ENCODE measurements at places on chromosomes 12 and 14.

GRCh38 chr12:103903993-103904392, 26.2 kb upstream of the HSP90B1 start:
- no peak for DNase-seq

DNA sequence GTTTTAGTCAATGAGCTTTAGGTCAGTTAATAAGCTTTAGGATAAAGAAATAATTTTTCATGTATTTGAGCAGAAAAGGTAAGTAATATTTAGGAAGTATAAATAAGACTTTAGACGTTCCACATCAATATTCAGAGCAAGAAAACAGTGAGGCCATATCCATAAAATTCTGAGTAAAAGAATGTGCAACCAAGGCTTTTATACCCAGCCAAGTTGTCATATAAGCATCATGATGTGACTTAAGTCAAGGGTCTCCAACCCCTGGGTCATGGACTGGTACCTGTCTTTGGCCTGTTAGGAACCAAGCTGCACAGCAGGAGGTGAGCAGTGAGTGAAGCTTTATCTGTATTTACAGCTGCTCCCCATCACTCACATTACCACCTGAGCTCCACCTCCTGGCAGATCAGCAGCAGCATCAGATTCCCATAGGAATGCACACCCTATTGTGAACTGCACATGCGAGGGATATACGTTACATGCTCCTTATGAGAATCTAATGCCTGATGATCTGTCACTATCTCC, 74.1 kb downstream of the ZNF664 start:
- DNase-seq, result no peak

DNA sequence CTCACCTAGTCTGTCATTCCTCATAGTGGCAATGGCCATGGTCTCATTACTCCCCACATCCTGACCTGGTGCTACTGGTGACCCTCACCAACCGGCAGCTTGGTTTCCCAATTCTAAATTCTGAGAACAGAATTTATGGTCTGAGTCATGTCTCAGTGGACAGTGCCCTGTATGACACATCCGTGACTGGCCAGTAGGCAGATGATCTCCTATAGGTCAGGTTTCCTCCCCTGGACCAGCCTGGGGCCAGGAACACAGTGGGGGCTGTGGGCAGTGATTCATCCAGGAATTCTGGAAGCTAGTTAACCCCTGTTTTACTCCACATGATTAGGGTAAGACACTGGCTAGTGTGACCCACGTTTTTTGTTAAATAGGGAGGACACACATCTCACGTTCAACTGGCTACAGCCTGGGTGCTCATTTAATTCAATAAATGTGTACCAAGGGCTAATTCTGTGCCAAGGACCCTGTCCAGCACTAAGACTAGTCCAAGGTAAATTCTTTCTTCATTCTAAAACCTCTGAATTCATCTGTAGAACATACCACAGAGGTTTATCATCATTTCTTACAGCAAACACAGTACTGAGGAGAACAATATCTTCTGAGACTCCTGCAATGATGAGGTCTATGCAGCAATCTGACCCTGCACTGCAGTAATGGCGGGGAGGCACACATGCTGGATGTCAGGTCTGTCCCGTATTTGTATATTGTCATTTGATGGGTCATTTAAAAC, 249.6 kb upstream of the TBX3 start:
- no peak for DNase-seq

DNA sequence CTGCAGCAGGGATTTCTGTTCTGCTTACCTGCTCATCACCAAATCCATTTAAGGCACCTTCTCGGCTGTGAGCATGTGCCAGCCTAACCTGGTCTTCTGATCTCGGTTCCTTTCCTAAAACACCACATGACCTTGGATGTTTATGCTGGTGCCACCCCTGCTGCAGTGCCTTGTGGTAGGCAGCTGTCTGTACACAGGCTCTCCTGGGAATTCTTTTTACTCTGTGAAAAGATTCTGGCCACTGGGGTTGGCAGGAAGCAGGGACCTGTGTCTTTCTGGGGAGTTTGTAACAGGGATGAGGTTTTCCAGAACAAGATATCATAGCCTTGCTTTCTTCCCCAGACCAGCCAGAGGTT, 10.4 kb upstream of the PLEKHG3 start:
- DNase-seq, result no peak

DNA sequence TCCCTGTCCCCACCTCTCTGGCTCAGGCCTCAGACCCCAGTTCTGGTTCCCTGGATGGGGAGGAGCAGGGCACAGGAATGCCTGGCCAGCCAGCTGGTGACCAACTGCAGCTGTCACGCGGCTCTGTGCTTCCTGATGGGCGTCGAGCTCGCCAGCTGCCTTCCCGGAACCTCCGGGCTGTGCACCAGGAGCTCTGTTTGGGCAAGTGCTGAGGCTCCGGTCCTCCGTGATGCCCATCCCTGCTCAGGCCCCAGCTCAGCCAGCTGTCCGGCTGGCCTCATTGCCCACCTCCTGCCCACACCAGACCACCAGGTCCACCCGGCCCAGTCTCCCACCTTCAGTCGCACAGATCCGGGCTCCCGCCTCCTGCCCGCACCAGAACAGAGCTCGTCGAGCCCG, 4.8 kb downstream of the IFFO1 start:
- no peak for DNase-seq

DNA sequence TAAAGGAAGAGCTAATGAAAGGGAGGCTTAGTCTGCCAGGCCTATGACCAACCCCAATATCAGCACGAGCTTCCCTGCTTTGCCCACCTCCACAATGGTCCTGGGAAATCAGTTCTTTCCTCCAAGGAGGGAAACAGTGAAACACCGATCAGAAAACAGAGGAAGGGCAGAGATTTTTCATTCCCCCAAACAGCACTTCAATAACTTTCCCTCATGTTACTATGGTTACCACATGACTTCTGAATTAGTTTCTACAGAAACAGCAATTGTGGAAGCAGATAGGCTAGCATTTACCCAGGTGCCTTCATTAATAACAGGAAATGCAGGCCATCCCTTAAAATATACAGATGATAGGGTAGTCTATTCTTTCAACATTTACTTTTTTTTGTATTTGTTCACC, 35.9 kb downstream of the TRIM9 start:
- DNase-seq, result no peak

DNA sequence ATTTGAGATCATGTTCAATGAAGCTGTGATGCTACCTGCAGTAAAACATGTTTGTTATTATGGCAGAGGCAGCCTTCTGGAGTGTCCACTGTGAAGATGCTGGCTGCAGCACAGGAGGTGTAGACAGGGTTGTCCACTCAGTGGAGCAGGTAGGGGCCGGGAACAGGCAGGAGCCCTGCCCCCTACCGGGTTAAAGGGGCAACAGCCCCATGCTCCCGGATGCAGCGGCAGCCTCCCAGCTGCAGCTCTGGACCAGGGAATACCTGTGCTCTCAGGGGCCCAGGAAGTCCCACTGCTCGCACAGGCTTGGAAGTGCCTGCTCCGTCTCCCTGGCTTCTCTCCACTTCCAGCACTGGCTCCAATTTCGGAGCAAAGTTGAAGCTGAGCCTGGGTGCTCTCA, 401.6 kb downstream of the FOXG1 start:
- no peak for DNase-seq

GRCh38 chr14:29648045-29648444, 279.6 kb downstream of the PRKD1 start:
- no peak for DNase-seq

DNA sequence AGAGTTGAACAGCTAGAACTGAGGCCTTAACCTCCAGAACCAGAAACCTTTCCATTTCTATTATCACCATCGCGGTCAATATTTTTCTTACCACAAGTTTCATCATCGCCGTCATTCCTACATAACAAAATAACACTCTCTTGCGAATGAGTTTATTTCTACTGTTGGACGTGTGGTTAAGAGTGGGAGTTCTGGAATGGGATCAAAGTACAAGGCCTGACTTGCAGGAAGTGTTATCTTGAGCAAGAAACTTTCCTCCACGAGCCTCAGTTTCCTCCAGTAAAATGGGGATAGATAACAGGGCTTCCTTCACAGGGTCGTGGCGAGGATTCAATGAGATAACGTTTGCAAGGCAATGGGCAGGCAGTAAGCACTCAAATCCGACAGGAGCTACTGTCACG, 652 bp downstream of the SART3 start:
- no peak for DNase-seq

DNA sequence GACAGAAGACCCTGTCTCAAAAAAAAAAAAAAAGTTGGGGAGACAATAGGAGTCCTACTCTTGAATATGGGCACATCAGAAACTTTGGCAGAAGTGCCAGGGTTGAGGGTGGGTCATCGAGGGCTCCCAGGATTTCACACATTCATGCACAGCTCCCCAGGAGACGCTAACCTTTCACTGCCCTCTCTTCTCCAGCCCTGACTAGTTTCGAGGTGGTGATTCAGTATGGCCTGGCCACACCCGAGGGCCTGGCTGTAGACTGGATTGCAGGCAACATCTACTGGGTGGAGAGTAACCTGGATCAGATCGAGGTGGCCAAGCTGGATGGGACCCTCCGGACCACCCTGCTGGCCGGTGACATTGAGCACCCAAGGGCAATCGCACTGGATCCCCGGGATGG, 29.4 kb upstream of the LRP1-AS start:
- no peak for DNase-seq

DNA sequence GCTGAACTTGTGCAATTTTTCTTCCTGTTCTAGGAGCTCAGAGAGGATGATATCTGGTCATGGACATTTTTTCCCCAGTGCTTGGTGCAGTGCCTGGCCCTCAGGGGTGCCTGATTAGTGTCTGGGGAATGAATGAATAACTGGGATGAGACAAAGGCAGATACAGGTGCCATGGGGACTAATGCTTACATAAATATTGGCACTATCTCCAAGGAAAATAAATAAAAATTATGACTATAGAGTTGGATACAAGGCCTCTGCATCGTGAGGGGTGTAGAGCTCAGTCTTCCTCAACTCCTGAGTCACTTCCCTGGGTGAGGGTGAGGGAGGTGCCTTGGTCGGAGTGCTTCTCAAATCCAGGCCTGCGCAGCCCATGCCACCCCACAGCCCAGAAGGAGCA, 188.6 kb downstream of the KCNA5 start:
- no peak for DNase-seq

GRCh38 chr12:124229520-124229919, 65.4 kb upstream of the RFLNA start:
- DNase-seq, result no peak

- DNase-seq, result no peak
Measured at GRCh38 chr12:67925077-67925476, 64.2 kb upstream of the IFNG-AS1 start.

GRCh38 chr14:72545411-72546311, 348.2 kb downstream of the DPF3 start:
- DNase-seq, result no peak

DNA sequence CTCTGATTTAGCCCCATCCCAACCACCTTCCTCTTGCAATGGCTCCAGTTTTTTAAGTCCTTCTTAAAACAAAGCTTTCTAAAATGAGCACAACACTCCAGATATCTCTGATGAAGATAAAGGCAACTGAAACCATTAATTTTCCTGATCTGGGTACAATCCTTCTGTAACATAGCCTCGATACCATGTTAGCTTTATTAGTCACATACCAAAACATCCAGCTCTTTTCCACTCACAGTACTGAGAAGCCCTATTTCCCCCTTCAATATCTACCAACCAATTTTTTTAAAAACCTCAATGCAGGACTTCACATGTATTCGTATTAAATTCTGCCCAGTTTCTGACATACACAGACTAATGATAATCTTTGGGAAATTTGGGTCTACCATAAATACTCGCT, 105.9 kb downstream of the MED13L start:
- no peak for DNase-seq

- DNase-seq, result no peak
Measured at GRCh38 chr12:6215120-6215807, 15.1 kb downstream of the CD9 start.

DNA sequence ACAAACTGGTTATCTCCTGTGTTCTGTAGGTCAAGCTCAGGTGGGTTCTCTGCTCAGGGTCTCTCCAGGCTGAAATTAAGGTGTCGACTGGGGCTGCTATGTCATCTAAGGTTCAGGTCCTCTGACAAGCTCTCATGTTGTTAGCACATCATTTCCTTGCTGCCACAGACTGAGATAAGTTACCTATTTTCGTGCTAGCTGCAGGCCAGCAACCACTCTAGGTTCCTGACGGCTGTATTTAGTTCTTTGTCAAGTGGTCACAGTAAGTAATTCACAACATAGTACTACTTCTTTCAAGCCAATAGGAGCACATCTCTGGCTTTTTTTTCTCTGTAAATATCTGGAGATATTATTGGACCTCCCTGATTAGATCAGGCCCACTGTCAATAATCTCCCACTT, 169.3 kb upstream of the CAND1 start:
- no peak for DNase-seq

- DNase-seq, result no peak
Measured at GRCh38 chr12:76786986-76787385, 23.1 kb downstream of the ZDHHC17 start.

GRCh38 chr12:1504895-1505311, 89.5 kb downstream of the FBXL14 start:
- no peak for DNase-seq

GRCh38 chr14:73795974-73796373, 55.7 kb upstream of the PTGR2 start:
- DNase-seq, result no peak

Measured in CD14-positive monocyte (primary cell).